ENCODE measurements at places on chromosomes 1 and 21.
A peak's percentile ranks its signal among the peaks of the same experiment; 100 is the strongest.

DNA sequence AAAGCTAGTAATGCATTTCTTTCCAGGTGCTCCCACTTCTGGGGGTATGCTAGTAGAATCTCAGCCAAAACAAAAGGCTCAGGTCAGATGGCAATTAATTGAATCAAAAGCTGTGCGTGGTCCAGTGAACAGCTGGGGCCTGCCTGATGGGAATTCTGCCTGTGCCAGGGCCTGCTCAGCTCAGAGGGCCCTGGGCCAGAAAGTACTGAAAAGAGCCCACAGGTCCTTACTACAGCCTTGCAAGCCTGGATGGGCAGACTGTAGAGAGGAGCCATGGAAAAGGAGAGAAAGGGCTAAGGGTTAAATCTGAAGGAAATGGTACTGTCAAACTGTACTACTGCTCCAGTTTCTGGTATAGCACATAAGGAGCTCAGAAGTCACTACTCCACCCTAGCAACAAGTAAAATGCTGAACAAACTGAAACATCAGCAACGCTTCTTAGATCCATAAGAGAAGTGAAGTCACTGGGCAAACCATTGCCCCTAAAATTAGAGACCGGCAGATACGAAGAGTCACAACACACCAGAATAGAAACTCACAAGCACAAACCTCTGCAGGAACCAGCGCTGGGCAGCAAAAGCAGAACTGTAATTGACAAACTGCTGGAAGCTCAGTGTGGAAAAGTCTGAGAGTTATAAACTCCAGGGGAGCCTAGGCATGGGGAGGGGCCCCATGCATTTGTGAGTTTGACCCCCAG lies 121.1 kb upstream of the SYT6 start:
- DNase-seq = peak; percentile 29

DNA sequence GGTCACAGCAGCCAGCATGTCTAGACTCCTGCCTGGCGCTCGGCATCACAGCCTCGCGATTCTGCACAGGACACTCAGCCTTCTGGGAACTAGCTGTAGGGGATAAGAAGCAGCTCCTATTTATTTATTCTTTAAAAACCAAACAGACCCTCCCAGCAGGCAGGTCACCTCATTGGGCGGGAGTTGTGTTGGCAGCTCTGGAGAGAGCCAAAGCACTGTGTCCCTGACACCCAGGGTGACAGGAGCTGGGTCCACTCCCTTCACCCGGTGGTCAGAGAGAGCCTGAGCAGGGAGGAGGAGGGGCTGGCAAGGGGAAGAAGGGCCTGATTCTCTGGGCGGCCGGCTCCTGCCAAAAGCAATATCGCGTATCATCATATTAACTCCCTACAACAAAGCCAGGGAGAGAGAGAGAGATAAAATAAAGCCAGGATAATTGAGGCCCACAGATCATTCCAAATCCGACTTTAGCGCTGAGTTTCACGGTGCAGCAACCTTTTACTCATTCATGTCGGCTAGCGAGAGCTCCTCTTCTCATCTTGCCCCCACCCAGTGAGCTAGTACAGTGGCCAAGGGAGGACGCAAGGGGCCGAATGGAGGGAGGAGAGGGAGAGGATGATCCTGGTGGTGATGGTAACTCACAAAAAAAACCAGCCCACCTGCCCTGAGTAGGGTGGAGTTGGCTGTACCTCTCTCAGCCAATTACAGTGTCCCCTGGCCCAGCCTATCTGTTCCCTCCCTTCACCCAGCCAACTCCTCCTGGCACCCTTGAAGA lies 79.8 kb upstream of the IFFO2 start:
- no peak for DNase-seq

DNA sequence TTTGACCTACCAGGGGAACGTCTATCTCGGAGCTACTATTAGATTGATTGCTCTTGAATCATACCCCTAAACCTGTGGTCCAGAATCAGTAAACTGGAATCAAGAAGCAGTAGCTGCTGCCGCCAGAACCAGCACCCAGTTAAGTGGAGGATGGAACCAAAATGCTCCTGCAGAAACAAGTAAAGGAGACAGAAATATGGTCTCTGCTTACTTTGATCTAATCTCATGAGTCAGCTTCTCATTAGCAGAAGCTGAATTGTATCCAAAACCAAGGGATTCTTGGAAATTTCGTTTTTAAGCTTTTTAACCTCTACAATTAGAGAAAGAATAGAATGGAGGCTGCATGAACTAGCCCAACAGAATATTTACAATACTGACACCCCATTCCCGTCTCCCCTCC lies 42.6 kb upstream of the PIGV start:
- no peak for DNase-seq

- no peak for DNase-seq
Measured at GRCh38 chr1:84693785-84694184, 3.5 kb upstream of the SSX2IP start.

- no peak for DNase-seq
Measured at GRCh38 chr1:149995927-149996326, 14.6 kb downstream of the OTUD7B start.

DNA sequence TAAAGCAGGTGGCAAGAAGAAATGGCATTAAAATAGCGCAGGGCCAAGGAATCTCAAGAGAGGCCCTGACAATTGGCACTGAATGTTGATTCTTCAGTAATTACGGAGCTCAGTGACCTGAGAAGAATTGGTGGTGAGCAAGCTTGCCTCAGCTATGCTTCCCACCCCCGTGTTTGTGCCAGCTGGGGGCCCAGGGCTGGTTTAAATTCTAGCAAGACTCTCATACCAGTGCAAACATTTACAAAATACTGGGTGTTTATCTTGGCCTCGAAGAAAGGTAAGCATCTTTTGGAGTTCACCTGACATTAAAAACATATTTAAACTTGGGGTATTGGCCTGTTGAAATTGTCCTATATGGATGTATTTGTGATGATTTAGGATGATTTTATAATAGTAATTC lies 296.7 kb upstream of the USP25 start:
- DNase-seq = no peak
